ENCODE measurements at places on chromosomes 13 and 19. TPM values are rescaled to one million over a fixed set of nuclear protein-coding genes. Genes with fewer than 3 reads are reported as not detected.
A peak's percentile ranks its signal among the peaks of the same experiment; 100 is the strongest.

Gene PRKD2
- 55.5 TPM for total RNA-seq

GRCh38 chr13:37067874-37068273 lies 8.4 kb upstream of the SUPT20H start:
- no peak for DNase-seq
- H3K36me3 ChIP-seq, result no peaks in the 10 kb centered on the region
- H3K4me3 ChIP-seq, result no peak overlapping the region
- no peaks in the 10 kb centered on the region for H3K4me1 ChIP-seq

- no peak overlapping the region for H3K4me3 ChIP-seq
Observed at GRCh38 chr13:31878955-31879354, 139.6 kb downstream of the RXFP2 start.

Gene ZNF714
- 58.9 TPM for total RNA-seq

Gene GNG8
- total RNA-seq, result not detected

Gene PPM1N
- total RNA-seq, result not detected

GRCh38 chr19:4870025-4870700 lies 2.7 kb upstream of the PLIN3 start:
- H3K4me3 ChIP-seq, result peak overlapping the region; percentile 15
- H3K36me3 ChIP-seq, result no peaks in the 10 kb centered on the region
- peaks cover 9% of the 10 kb centered on the region for H3K4me1 ChIP-seq
- H3K27ac ChIP-seq, result no peak overlapping the region
- H3K27me3 ChIP-seq, result peaks cover 4% of the 10 kb centered on the region

DNA sequence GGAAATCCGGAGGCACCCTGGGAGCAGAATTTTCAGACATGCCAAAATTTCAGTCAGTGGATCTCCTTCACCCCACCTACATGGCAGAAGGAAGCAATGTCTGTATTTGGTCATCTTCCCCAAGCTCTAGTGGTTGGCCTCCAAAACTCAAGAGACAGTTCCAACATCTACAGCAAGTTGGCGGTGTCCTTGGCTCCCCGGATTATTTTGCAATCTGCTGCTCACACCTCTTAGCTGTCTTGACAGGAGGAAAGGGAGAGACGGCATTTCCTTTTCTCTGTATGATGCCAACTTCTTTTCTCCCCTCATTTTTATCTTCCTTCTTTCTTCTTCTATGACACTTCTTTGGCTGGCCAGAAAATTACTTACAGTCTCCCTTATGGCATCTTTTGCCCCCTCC lies 159.9 kb downstream of the SUCLA2 start:
- no peak for DNase-seq
- no peak overlapping the region for H3K27ac ChIP-seq
- no peak overlapping the region for H3K4me3 ChIP-seq
- no peaks in the 10 kb centered on the region for H3K36me3 ChIP-seq

DNA sequence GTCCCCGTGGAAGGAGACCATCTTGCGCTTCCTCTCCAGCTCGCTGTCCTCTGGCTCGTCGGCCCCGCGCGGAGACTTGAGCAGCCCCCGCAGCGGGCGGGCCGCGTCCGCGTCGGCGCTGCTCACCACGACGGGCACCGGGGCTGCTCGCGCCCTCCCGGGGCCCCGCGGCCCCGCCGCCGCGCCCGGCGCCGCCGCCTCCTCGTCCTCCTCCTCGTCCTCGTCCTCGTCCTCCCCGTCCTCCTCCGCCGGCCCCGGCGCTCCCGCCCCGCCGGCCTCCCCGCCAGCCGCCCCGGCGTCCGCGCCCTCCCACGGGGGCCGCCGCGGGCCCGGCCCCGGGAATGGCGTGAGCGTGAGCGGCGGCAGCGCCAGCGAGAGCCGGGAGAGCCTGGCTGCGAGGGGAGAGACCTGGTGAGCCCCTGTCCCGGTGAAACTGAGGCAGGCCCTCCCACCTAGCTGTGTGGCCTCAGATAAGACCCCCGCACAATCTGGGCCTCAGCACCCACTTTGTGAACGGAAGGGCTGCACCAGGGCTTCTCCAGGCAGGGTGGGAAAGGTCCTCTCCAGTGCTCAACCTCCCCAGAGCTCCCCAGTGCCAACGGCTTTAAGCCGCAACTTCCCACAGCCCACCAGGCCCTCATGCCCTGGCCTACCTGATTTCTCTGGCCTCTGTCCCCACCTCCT lies 17.8 kb downstream of the LMTK3 start:
- DNase-seq, result no peak
- no peaks in the 10 kb centered on the region for H3K36me3 ChIP-seq
- no peak overlapping the region for H3K27ac ChIP-seq
- peak overlapping the region; percentile 80 for H3K4me3 ChIP-seq

GRCh38 chr13:26604784-26605545 lies 47.5 kb downstream of the WASF3 start:
- H3K27me3 ChIP-seq, result no peaks in the 10 kb centered on the region
- no peak overlapping the region for H3K4me3 ChIP-seq

Gene BRSK1
- total RNA-seq, result 50.0 TPM

- H3K4me3 ChIP-seq, result peak overlapping the region; percentile 86
- H3K27ac ChIP-seq, result peak overlapping the region; percentile 95
- peak; percentile 97 for DNase-seq
Observed at GRCh38 chr19:45615795-45616703, 14.0 kb upstream of the GPR4 start.

Gene ATCAY
- total RNA-seq, result 14.2 TPM

Gene GNG7
- 13.9 TPM for total RNA-seq

DNA sequence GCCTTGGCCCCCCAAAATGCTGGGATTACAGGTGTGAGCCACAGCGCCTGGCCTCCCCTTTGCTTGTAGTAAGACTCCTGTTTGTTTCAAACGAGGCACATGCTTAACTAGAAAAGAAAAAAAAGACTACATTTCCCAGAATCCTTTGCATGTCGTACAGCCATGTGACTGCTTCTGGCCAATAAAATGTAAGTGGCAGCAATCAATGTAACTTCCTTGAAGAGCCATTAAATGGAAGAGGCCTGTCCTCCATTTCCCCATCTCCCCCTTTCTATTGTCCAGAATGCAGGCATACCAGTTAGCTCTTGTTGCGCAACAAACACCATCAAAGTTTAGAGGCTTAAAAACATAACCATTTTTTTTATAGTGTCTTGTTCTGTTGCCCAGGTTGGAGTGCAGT lies 10.4 kb upstream of the GPR32 start:
- H3K27me3 ChIP-seq, result peaks cover 24% of the 10 kb centered on the region
- no peak overlapping the region for H3K27ac ChIP-seq
- H3K36me3 ChIP-seq, result no peaks in the 10 kb centered on the region
- H3K4me1 ChIP-seq, result no peaks in the 10 kb centered on the region
- no peak for DNase-seq
- no peak overlapping the region for H3K4me3 ChIP-seq

DNA sequence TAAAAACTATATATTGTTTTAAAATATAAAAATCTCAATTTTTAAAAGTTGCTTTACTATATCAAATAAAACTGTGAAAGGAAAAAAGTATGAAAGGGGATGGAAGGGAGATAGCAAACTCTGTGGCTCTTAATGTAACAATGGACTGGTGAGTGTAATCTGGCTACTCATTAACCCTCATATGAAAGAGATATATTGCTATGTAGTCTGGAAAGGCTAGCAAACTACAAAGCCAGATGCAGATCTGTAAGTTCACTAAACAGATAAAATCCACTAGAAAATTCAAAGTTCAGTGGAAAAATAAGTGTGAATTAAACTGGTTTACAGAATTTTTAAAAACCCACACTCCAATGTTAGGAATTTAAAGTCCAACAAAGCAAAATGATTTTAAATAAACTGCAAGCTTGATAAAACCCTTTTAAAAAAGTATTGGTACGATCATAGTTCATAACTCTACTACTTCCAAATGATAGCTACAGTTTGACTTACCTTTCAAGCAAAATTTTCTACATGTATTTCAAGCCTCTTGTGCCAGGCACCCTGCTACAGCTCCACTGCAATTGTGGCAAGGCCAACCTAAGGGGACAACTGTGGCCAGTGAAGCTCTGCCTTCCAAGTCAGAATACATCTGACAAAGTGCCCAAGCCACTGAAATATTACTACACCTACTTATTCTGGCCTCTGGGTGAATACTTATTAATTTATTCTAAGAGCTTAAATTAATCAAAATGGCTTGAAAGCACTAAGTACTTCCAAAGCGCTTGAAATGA lies 647 bp upstream of the ELF1 start:
- H3K27ac ChIP-seq, result no peak overlapping the region
- no peak for DNase-seq
- no peak overlapping the region for H3K4me3 ChIP-seq
- H3K27me3 ChIP-seq, result no peaks in the 10 kb centered on the region

- no peak overlapping the region for H3K4me3 ChIP-seq
- H3K27ac ChIP-seq, result no peak overlapping the region
- peaks cover 7% of the 10 kb centered on the region for H3K36me3 ChIP-seq
- no peak for DNase-seq
Observed at GRCh38 chr19:21902571-21902970, 66.6 kb upstream of the ZNF43 start.

DNA sequence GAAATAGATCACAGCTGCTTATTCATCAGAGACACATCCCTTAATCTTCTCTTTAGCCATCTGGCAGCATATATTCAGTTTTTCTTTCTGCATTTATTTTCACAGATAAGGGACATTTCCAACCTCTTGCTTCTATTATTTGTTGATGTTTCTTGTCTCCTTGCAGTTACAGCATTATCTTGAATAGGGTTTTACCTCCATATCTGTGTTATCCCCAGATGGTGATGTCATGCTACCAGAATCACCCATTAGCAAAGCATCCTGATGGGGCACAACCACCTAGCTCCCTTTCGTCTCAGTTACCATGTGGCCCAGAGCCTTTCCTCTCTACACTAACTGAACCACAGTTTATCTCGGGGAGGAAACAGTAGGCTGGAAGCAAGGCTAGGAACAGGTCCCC lies 483.9 kb downstream of the FOXO1 start:
- peaks cover 7% of the 10 kb centered on the region for H3K4me1 ChIP-seq
- no peak overlapping the region for H3K27ac ChIP-seq
- H3K4me3 ChIP-seq, result no peak overlapping the region
- H3K27me3 ChIP-seq, result peaks cover 4% of the 10 kb centered on the region

DNA sequence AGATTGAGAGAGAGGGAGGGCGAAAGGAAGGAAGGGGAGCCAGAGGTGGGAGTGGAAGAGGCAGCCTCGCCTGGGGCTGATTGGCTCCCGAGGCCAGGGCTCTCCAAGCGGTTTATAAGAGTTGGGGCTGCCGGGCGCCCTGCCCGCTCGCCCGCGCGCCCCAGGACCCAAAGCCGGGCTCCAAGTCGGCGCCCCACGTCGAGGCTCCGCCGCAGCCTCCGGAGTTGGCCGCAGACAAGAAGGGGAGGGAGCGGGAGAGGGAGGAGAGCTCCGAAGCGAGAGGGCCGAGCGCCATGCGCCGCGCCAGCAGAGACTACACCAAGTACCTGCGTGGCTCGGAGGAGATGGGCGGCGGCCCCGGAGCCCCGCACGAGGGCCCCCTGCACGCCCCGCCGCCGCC lies at the start of gene TNFSF11:
TNFSF11 (plus strand) TSS at position 142 of the 400 bp plus-strand sequence; CDS start at position 294, 152 bp downstream.
- no peak within 1 kb of the TSS for H3K27ac ChIP-seq
- no peak for DNase-seq
- peaks cover 61% of the 10 kb centered on the region for H3K27me3 ChIP-seq
- peaks cover 8% of the 10 kb centered on the region for H3K36me3 ChIP-seq
- H3K4me1 ChIP-seq, result peaks cover 10% of the 10 kb centered on the region
- peak within 1 kb of the TSS; percentile 6 for H3K4me3 ChIP-seq

Gene FUT3
- not detected for total RNA-seq

GRCh38 chr13:43933378-43933777 lies 53.7 kb downstream of the LACC1 start:
- no peak for DNase-seq
- no peak overlapping the region for H3K27ac ChIP-seq
- H3K4me3 ChIP-seq, result no peak overlapping the region

- DNase-seq, result no peak
- H3K27me3 ChIP-seq, result no peaks in the 10 kb centered on the region
- no peaks in the 10 kb centered on the region for H3K4me1 ChIP-seq
- H3K36me3 ChIP-seq, result no peaks in the 10 kb centered on the region
Observed at GRCh38 chr13:77653301-77653700, 44.2 kb upstream of the SLAIN1 start.

Gene MICU2
- 34.1 TPM for total RNA-seq

DNA sequence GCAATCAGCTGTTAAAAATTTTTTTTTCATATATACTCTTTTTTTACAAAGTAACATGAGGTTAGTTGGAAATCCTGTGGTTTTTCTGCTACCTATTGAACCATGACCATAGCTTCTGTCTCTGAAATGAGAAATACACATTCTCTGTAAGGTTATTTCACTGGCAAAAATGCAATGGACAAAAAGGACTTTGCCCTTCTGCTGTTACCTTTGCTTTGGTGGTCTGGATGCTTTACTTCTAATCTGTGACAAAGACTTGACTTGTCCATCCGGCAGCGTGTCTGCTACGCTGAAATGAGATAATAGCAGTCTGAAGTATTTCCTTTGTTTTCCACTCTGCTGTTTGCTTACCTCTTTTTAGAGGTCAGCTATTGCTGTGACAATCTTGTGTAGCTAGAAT lies 412.8 kb downstream of the SLITRK6 start:
- H3K4me1 ChIP-seq, result peaks cover 20% of the 10 kb centered on the region
- H3K36me3 ChIP-seq, result peaks cover 5% of the 10 kb centered on the region
- no peak overlapping the region for H3K4me3 ChIP-seq
- no peaks in the 10 kb centered on the region for H3K27me3 ChIP-seq
- DNase-seq, result no peak
- peak overlapping the region; percentile 43 for H3K27ac ChIP-seq

Gene C19orf12
- 38.1 TPM for total RNA-seq

DNA sequence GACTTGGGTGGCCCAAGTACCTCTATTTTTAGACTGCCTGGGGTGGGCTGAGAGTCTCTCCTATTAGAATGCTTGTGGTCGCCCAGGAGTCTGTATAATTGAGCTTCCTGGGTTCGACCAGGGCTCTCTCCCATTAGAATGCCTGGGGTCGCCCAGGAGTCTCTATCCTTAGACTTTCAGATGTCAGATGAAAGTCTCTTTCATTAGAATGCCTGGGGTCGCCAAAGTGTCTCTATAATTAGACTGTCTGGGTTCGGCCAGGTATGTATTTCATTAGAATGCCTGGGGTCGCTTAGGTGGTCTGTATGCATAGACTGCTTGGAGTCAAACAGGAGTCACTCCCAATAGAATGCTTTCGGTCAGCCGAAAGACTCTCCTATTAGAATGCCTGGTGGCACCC lies 1471.7 kb downstream of the UQCRFS1 start:
- no peaks in the 10 kb centered on the region for H3K4me1 ChIP-seq
- no peak for DNase-seq
- no peak overlapping the region for H3K27ac ChIP-seq
- no peaks in the 10 kb centered on the region for H3K27me3 ChIP-seq
- H3K4me3 ChIP-seq, result no peak overlapping the region

Data from neural crest cell (in vitro differentiated cells).